DMS53 (cell line): ENCODE measurements at places on chromosomes 4 and X.
A peak's percentile ranks its signal among the peaks of the same experiment; 100 is the strongest.

- DNase-seq = peak; percentile 30
Measured at GRCh38 chrX:34563804-34564203, 93.3 kb downstream of the TMEM47 start.

DNA sequence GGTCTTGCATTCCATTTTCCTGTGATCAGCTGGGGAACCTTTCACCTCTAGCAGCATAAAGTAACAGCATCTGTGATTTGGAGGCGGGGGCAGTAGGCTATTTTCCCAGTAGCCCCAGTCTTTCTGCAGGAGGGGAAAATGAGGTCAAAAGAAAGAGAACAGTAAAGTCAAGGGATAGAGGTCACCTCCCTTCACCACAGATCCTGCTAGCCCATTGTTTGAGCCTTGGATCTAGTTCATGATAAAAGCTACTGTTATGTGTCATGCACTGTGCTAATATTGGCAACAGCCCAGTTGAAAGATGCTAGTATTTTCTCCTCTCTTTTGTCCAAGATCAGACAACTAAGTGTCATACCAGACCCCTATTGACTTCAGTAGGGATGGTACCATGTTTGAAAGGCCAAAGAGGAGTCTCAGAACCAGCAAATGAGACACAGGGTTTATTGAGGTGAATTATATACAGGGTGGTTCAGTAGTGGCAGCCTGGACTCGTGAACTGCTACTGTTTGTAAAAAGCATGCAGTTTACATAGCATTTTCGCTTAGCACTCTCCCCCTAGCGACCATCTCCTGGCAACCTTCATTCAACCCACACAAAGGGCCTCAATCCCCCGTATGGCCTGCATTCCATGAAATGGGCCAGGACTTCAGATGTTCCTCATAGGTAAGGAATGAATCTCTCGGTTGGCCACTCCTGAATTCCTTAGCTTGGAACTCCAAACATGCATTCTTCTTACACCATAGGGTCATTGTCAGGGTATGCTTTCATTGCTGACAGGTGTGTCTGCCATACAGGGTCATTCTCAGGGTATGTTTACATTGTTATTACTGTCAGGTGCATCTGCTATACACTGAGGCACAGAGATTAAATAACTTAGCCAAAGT is 170.0 kb upstream of the FRMPD4 start:
- peak; percentile 70 for DNase-seq

- no peak for DNase-seq
Measured at GRCh38 chrX:56802921-56803849, 74.1 kb downstream of the NBDY start.

- no peak for DNase-seq
Measured at GRCh38 chr4:40845154-40845835, 95.5 kb downstream of the NSUN7 start.

DNA sequence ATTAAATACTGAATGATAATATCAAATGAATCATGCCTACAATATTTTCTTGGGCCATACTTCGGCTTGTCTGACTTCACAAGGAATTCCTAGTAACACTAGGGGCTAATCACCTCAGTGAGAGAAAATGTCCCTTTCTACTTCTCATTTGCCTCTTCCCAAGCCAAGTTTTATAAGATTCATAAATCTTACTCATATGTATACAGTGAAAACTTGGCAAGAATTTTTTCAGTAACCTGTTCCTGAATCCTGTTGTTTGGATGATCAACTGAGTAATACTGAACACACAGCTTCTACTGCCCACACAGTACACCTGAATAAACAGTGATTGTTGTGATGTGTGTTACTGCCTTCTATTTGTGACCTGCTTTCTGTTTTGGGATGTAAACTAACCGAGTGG is 16.5 kb downstream of the TMPRSS11E start:
- peak; percentile 35 for DNase-seq

DNA sequence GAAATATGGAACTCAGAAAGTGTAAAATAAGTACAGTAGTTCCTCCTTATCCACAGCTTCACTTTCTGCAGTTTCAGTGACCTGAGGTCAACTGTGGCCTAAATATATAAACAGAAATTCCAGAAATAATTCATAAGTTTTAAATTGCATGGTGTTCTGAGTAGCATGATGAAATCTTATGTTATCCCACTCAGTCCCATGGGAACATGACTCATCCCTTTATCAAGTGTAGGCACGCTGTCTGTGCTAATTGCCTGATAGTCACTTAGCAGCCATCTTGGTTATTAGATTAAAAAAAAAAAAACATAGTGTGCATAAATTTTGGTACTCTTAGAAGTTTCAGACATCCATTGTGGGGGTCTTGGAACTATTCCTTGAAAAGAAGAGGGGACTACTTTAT is 983.4 kb upstream of the ADGRL3 start:
- DNase-seq = peak; percentile 16

DNA sequence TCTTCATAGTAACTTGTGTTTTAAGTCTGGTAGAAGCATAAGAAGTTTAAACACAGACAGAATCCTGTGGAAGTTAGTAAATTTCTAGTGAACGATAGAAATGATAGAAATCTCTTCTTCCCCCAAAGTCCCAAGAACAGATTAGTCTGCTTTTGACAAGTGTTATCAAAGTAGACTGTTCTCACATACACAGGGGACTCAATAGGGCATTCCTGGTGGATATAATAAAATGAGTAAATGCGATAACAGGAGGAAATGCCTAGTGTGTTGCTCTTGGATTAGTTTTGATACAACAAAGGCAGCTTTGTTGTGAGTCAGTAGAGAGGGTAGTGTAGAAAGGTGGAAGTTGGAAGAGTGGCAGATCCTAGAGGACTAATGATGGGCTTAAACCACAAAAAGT is 43.5 kb downstream of the CLCN3 start:
- no peak for DNase-seq

DNA sequence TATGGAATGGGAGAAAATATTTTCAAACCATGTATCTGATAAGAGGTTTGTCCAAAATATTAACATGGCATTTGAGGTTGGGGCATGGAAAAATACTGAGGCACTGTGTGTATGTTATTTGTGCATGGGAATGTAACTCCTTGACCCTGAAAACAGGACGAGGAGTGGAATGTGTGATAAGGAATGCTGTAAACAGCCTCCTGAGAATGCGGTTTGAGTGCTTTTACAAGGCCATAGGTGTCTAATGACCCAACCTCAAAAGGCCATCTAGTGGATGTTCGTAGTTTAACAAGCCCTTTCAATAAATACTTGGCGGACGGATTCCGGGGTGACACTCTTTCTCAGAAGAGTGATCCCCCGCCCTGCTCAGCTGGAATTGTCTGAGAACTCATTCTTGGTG is 162.9 kb upstream of the USP9X start:
- DNase-seq = peak; percentile 81

GRCh38 chr4:53866055-53866454 is 198.3 kb downstream of the CHIC2 start:
- no peak for DNase-seq

DNA sequence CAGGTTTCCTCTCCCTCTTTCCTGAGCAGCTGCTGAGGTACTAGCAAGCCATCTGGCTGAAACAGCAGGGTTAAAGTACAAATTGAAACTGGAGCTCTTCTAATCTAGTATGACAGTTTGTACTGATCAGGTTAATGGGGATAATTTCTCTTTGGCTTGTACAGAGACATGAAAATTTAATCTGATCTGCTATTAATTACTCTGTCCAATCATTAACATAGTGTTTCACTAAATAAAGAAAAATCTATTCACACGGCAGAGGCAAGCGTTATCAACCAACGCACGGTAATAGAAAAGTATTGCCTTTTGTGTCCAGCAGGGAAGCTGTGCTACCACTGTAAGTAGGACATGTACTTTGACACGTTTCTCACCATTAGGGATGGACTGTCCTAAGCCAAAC is 71.1 kb downstream of the IGSF1 start:
- peak; percentile 1 for DNase-seq

DNA sequence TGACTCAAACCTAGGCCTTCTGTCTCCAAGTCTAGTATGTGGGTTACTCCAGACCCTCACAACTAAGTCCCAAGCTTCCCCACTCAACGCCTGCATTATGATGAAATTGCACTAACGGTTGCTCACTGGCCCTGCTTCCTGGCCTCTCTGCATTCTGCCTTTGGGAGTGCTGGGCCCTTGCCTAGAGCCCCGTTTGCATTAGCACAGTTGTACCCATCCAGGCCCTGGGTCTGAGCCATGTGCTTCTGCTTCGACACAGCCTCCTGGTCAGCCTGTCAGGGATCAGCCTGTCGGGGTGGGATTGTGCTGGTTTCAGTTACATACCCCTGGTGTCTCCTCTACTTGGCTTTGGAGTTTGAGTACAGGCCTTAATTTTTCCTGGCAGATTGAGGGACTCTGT is 58.4 kb downstream of the DCUN1D4 start:
- DNase-seq = no peak

GRCh38 chr4:165874791-165875371 is 1.8 kb downstream of the TLL1 start:
- DNase-seq = peak; percentile 85
